Left renal cortex interstitium (tissue), 4 donors: ENCODE measurements at places on chromosomes 11 and 22.

- DNase-seq: no peak
Measured at GRCh38 chr11:86246293-86246675, 1.7 kb downstream of the EED start.

- no peak for DNase-seq
Measured at GRCh38 chr22:31577711-31578110, 81.4 kb downstream of the SFI1 start.

- DNase-seq: no peak
Measured at GRCh38 chr11:60878245-60879101, 11.1 kb downstream of the ZP1 start.

DNA sequence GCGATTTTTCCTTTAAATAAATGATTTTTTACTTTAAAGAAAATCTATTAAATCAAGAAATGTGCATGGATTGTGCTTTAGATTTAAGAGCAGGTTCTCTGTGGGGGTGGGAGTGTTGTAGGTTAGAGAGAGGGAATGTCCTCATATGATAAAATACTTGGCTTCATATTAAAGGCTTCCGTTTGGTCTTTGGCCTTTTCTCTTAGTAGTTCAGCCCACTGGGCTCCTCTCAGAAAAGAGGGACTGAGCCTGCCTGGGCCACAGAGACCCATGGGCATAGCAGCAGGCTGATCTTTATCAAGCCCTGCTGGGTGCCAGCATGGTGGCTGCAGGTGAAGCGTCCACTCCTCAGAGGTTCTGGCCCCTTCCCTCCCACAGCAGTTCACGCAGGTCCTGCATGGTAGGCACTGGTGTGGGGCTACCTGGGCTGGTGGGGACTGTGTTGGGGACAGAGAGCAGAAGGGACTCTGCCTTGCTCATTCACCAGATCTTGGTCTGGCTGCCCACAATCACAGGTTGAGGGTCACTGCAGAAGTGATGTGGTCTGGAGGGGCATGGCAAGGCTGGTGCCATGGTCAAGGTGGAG is 4.3 kb downstream of the PANX1 start:
- no peak for DNase-seq

DNA sequence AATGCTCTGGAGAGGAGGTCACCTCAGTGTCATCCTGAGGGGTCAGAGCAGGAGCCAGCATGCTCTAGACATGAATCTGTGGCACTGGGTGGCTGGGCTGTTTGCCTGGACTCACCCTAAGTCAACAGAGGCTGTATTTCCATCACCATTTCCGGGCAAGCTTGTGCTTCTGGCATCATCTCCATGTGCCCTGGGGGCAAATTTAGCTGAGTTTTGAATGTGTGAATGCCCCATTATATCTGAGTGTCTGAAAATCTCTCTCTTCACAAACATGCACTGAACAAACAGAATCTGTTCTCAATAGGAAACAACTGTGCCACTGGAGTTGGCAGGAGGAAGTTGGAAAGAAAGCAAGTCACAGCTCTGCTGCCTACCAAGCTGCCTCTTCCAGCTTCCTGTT is 356.2 kb downstream of the GRM5 start:
- no peak for DNase-seq

DNA sequence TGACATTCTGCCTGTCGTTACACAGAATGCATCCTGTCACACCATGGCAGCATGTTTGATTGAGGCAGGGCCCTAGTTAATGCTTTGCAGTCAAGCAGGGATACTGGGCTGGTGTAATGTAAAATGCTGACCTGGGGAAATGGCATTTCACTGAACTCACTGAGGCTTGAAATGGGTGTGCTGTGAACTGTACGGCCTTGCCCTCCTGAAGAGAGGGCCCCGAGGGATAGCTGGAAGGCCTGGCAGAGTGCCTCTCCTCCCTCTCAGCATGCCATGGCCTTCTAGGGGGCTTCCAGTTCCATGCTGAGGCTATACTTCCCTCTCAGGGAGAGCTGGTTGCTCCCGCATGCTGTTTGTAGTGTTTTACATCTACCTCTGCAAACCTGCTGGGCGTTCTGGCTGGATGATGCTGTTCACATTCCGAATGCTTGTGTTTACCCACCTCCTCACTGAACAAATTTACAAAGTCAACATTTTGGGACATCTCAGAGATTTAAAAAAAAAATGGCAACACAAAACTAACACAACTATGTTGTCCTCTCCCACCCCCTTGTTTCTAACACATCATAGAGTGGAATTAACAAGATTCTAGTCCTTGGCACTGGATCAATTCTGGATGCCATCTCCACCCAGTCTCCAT is 416.7 kb upstream of the CADM1 start:
- no peak for DNase-seq

DNA sequence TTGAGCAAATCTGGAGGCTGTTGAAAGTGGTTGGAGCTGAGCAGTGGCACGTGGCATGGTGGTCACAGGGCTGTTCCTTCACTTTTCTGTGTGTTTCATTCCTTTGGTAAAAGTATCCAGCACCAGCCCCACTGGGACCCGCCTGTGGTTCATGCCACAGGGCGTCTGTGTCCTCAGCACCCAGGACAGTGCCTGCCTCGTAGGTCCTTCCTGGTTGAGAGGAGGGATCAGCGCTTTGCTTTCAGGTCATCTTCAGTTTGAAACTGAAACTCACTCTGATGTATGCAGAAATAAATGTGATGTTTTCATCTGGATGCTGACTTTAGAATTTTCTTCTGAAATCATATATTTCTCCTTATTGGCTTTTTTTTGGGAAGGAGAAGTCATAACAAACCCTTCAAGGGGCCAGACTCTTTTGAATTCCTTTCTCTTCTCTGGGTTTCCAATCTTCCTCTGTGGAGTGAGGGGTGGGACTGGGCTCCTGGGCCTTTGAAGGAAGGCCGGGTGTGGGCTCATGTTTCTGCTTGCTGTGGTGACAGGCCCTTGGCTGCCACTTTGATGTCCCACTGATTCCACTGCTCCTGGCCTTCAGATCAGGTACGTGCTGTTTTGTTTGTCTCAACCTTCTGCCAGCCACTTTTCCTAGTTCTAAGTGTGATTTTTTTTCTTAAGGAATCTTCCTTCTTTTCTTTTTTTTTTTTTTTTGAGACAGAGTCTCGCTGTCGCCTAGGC is 26.2 kb downstream of the TBC1D22A start:
- DNase-seq: no peak

DNA sequence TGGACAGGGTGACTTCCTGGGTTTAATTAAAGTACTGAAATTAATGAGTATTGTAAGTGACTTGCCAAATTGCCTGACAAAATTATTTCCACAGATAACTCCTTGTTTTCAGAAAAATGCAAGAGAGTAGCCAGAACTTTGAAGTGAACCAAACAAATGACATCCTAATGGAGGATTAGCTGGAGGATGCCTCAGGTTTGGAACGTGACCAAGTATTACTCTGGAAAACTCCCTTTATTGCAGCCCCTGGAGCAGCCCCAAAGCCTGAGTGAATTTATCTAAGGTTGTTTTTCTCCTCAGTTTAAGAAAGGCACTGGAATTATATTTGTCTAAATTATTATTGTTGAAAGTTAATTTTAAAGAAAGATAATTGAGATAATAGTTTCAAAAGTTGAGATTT is 343.6 kb upstream of the MTNR1B start:
- DNase-seq: no peak

- no peak for DNase-seq
Measured at GRCh38 chr11:99952816-99953215, 734.3 kb upstream of the ARHGAP42 start.

DNA sequence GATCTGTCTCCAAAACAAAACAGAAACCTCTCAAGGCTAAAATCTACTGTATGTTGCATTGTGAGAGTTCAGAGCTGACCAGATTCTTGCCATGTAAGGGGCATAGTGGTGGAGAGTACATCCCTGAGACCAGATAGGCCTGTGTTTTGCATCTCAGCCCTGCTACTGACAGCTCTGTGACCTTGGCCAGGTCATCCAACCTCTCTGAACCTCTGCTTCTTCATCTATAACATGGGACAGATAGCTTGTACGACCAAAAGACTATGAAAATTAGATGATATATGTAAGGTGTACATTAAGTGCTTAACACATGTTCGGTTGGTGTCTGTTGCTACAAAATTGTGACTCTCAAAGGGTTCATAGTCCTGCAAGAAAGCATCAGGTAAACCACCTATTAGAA is 22.9 kb downstream of the ZNRF3 start:
- no peak for DNase-seq

- DNase-seq: no peak
Measured at GRCh38 chr22:19756288-19757128, 4.1 kb upstream of the TBX1 start.

GRCh38 chr22:16970446-16970845 is 37.6 kb downstream of the GAB4 start:
- DNase-seq: no peak

DNA sequence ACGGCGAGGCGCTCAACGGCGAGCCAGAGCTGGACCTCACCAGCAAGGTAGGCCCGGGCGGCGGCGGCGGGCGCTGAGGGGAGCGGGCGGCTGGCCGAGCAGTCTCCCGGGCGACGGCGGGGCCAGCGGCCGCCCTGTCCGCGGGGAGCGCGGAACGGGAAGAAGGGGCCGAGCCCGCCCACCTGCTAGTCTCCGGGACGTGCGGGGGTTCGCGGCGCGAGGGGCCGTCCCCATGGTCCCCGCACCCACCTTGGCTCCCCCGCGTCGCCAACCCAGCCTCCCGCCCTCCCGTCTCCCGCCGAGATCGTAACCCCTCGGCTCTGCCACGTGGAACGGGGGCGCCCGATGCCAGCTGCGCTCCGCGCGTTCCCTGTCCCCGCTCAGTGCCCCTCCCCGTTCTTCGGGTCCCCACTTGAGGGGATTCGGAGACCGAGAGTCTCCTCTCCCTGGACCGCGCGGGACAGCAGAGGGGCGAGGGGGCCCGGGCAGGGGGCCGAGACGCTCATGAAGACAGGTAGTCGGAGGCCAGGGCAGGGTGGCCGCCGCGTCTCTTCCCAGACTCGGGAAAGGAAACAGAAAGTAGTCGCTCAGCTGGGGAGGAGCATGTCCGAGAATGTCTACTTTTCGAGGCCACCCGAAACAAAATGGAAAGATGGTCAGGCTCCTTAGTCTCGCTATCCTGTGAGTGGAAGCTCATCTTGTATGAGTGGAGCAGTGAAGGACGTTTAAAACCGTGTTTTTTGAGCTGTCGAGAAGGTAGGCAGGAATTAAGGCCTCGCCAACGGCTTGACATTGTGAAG is 557 bp downstream of the GTPBP1 start:
- no peak for DNase-seq

DNA sequence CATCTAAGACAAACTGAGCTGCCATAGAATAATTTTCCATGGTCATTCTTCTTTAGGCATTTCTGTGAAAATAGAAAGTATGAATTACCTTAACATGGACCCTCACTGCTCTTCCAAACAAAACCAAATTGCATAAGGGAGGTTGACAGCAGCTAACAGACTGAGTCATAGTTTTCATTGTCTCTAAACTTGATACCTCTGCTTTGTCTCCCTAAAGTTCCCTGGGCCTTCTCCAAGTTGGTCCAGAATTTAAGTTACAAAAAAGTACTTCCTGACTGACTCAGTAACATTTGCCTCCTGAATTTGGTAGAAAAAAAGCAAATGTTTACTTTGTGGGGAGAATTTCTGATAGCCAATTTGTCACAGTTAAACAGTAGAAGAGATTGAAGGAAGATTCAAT is 3.0 kb downstream of the OR8D1 start:
- no peak for DNase-seq

GRCh38 chr11:70522593-70523311 is 124.4 kb downstream of the CTTN start:
- DNase-seq: no peak

- DNase-seq: no peak
Measured at GRCh38 chr11:104734998-104735397, 163.3 kb downstream of the CASP12 start.

GRCh38 chr11:96260067-96260511 is 82.9 kb downstream of the MAML2 start:
- no peak for DNase-seq

- DNase-seq: no peak
Measured at GRCh38 chr11:86228269-86229038, 16.1 kb upstream of the EED start.

GRCh38 chr22:36816636-36817524 is at the start of gene PVALB:
Gene PVALB (minus strand): TSS chr22:36817035. CDS start chr22:36817005, 30 bp downstream.
- DNase-seq: no peak
